ENCODE measurements at places on chromosomes 7 and 10.

- no peak for DNase-seq
Measured at GRCh38 chr10:119252051-119252465, 44.7 kb downstream of the GRK5 start.

- no peak for DNase-seq
Measured at GRCh38 chr7:118657391-118658005, 433.0 kb downstream of the ANKRD7 start.

- no peak for DNase-seq
Measured at GRCh38 chr10:52447931-52448353, 133.9 kb downstream of the DKK1 start.

- no peak for DNase-seq
Measured at GRCh38 chr10:122072491-122072890, 83.5 kb downstream of the TACC2 start.

GRCh38 chr7:17626235-17626634 lies 314.1 kb downstream of the SNX13 start:
- DNase-seq = no peak

DNA sequence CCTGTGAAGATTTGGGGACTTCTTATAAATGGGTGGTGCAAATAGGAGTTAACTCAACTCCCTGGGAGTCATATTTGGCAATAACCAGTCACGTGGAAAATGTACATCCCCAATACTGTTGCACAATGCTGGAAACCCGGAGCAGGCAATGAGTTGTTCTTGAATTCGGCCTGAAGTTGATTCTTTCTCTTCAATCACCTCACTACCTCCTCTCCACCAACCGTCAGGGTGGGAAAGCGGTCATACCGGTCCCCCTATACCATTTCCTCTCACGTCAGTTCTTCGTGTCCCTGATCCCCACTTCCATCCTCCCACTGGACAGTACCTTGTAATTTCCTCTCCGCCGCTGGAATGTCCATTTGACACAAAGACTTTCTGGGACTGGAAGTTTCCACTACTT lies 2.8 kb downstream of the GIMAP5 start:
- DNase-seq = no peak

Measured in activated CD4-positive, alpha-beta T cell treated with anti-CD3 and anti-CD28 coated beads for 4 hours (primary cell).